ENCODE measurements at places on chromosomes 5 and 9.

DNA sequence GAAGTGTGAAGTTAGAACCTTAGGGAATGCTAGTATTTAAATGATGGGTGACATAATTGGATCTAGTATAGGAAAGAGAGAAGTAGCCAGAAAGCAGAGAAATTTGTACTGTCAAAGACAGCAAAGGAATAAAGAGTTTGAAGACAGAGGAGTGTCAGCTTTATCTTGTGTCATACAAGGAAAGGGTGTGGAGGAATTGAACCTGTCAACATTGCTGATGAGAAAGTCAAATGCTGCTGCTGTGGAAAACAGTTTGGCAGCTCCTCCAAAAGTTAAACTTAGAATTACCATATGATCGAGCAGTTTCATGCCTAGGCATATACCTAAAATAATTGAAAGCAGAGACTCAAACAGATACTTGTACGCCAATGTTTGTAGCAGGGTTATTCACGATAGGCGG lies 63.7 kb downstream of the DENND4C start:
- no peak for DNase-seq

- no peak for DNase-seq
Observed at GRCh38 chr5:32020271-32020670, 153.8 kb downstream of the GOLPH3 start.

DNA sequence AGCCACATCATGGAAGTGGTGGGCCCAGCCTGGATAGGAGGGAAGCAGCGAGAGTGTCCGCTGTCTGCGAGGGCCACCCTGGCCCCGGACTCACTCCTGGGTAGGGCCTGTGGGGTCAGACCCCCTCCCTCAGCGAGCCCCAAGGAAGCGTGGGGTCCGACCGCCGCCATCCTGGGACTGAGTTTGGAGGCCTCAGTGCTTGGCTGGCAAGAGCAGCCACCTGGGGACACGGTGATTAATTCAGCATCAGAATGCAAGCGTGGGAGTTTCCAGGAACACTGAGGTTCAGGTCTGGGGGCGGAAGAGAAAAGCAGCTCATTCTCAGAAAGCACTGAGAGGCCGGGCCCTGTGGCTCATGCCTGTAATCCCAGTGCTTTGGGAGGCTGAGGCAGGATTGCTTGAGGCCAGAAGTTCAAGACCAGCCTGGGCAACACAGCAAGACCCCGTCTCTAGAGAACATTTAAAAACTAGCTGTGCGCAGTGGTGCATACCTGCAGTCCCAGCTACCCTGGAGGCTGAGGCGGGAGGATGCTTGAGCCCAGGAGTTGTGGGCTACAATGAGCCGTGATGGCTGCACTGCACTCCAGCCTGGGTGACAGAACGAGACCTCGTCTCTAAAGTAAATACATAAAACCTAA lies 18.3 kb upstream of the CAMSAP1 start:
- DNase-seq: no peak

DNA sequence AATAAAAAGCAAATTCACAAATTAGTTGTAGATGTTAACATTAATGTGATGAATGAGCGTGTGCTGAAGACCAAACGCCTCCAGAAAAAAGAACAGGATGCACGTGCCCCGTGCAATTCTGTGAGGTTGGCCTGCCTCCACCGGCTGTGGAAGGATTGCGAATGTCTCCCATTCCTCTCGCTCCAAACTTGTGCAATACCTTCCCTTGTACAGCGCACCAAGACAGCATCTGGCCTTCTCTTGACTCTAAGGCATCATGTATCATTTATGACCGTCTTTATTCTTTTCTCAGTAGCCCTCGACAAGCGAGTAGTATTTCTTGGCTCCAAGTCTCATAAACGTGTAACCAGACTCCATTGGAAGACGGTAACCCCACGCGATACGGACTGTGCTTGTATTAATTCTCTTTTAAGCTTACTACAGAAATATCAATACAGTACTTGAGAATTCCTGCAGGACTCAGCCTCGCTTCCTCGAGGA lies 1.5 kb upstream of the TESK1 start:
- no peak for DNase-seq

DNA sequence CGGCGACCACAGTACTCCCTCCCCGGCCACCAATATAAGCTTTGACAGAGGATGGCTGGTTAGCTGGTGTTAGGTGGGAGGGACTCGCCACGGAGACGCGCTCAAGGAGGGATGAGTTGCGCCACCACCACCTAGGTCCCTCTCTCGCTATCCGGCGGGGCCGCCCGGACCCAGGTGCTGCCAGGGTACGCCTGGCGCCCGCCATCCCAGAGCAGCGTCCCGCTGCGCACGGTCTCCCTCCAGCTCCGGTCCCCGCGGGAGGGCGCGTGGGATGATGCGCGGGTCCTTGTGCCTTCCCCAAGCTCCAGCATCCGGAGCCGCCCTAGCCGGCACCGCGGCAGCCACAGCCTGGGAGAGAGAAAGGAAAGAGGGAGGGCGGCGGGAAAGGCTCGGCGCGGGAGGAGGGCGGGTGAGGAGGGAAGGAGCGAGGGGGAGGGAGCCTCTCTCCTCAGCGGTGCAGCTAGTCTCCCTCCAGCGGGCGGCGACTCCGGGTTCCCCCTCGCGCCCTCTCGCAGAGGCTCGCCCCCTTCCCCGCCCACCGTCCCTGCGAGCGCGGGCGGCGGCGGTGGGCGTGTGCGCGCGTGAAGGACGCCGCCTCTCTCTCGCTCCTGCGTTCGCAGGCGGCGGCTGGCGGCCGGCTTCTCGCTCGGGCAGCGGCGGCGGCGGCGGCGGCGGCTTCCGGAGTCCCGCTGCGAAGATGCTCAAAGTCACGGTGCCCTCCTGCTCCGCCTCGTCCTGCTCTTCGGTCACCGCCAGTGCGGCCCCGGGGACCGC lies at the start of gene CAMK4:
Gene CAMK4, plus strand, starts transcription at position 598 of the 774 bp plus-strand sequence. Its CDS starts 100 bp downstream, at position 698.
- DNase-seq: peak; percentile 93

GRCh38 chr5:92548346-92548745 lies 1032.7 kb downstream of the NR2F1-AS1 start:
- DNase-seq: no peak

- DNase-seq: no peak
Observed at GRCh38 chr5:157451806-157452205, 8.2 kb upstream of the NIPAL4 start.

DNA sequence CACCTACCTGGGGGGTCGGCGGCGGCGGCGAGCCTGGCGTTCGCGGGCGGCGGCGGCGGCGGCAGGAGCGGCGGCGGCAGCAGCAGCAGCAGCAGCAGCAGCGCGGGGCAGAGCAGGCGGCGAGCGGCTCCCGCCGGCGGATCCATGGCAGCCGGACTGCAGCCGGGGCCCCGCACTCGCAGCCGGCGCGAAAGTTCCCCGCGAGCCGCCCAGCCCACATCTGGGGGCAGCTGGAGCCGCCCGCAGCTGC lies 153 bp downstream of the ADAMTS2 start:
- DNase-seq: no peak

- DNase-seq: no peak
Observed at GRCh38 chr5:74851684-74852353, 14.4 kb downstream of the FAM169A start.

- DNase-seq: no peak
Observed at GRCh38 chr5:149152317-149152746, 11.0 kb downstream of the ABLIM3 start.

DNA sequence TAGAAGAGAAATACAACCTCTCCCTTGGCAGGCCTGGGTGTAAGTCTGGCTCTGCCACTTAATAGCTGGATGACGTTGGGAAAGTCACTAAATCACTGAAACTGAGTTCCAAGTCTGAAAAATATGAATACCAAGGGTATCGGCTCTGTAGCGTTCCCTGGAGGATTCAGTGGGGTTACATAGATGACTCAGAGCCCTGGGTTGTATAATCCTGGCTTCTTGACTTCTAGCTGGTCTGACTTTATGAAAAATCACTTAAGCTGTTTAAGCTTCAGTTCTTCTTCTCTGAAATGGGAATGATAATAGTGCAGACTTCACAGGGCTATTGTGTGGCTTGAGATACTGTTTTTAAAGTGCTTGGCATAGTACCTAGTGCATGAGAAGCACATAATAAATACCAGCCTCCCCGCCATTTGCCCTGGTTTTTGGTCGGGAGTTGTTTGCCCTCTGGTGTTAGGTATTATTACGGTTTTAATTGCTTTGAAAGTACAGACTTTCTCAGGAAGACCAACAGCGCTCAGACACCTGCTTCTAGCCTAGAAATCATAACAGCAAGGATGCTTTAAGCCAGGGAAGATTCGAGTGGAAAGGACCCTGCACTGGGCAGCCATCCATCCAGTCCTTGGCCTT lies 43.0 kb downstream of the CYFIP2 start:
- no peak for DNase-seq

DNA sequence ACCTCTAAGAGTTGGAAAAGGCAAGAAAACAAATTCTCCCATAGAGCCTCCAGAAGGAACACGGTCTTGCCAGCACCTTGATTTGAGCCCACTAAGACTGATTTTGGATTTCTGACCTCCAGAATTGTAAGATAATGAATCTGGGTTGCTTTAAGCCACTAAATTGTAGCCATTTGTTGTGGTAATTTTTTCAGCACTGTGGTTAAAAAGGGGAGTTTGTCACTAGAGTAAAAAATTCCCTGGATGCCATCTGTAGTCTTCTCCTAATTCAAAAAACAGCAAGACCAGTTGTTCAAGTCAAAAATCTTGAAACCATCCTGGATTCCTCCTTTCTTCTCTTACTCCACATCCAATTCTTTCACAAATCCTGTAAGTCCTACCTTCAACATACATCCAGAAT lies 39.6 kb downstream of the NRG2 start:
- no peak for DNase-seq

DNA sequence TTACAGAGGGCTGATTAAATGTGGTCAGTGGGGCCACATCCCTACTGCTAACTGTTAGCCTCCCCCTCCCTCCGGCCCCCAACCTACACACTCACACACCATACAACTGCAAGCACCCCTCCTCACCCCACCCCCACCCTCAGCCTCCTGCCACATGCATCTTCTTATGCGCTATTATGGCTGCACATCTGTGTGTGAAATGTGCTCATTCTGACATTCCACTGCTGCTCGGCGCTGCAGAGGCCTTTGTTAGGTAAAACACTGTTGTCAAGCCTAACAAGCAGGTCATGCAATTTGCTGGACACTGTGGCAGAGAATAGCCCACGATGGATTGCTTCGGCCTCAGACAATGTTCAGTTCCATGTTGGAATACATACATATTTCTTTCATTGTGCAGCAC lies 173.6 kb downstream of the NR2F1-AS1 start:
- peak; percentile 77 for DNase-seq

DNA sequence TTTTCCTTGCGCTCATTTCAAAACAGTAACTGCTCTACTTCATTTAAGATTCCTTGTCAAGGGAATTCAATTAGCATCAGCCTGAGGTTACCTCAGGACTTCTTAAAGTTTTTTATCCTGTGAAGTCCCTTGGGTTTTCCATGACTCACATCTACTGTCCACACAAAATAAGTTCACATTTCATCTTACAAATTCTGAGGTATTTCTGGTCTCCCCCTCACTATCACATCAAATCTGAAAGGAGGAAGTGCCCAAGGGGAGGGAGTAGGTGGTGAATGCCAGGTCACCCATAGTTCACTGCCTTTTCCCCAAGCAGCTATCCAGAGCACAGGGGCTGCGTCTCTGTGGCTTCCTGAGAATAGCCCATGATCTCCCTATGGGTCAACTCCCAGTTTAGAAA lies 227.1 kb upstream of the NREP start:
- DNase-seq: no peak

GRCh38 chr9:82961504-82962125 lies 101.3 kb downstream of the RASEF start:
- peak; percentile 94 for DNase-seq

DNA sequence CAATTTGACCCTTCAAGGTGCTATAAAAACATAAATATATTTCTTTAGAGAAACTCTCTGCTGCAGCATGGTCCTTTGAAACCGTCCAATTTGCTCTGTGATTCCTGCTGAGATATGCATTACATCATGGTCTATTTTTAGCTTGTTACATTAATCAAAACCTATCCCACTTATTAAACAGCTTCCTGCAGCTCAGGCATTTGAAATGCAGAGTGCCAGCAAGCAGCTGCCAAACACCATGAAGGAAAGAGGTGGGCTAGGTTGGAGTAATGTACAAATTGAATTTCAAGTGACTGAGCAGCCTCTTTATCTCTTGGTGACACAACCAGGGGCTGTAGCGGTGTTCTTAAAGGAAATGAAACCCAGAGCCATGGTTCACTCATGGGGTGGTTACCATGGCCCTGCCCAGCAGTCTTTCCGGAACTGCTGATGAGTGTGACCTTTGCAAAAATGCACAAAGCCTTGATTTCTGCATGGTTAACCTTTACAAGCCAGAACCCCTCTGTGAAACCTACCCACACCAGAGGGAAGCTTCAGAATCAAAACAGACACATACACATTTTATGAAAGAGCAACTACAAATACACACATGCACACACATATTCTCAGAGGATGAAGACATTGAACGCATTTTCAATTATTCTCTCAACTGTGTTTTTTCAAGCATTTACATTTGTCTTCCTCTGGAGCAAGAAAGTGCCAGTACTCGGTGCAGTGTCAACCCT lies 155.8 kb upstream of the ZNF608 start:
- DNase-seq: no peak

- no peak for DNase-seq
Observed at GRCh38 chr9:118529210-118529609, 825.0 kb downstream of the TLR4 start.

- DNase-seq: no peak
Observed at GRCh38 chr5:158522776-158523175, 576.9 kb downstream of the EBF1 start.

- no peak for DNase-seq
Observed at GRCh38 chr5:139392324-139392677, 2.6 kb upstream of the MZB1 start.

DNA sequence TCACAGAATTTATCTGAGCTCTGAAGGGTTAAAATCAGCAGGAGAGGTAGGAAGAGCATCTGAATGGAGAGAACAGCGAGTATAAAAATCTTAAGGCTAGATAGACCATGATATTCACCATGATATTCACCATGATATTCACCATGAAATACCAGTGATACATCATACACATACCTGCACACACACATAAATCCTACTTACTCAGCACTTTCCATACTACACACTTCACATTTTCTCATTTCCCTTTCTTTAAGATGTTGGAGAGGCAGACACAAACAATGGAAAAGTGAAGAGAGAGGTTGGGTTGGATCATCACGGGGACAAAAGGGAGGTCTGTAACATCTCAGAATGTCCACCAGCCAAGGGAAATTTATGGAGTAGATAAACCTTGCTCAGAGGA lies 66.4 kb upstream of the ATP10B start:
- DNase-seq: no peak

DNA sequence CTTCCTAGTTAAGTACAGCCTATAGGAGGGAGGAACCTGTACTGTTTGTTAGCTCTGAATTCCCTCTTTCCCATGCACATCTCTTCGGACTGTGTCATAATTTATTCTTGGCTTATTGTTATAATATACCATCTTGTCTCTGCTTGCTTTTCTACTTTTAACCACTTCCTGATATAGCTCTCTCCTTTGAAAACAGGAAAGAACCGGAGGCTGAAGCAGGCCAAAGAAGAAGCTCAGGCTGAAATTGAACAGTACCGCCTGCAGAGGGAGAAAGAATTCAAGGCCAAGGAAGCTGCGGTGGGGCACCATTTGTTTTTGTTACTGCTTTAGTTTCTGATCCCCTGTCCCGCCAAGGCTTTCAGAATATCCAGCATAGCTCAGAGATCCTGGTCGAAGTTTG lies 4.8 kb downstream of the ATP6V1G1 start:
- DNase-seq: no peak

All from neural progenitor cell (in vitro differentiated cells).